NCI-H1930 (cell line): ENCODE measurements at places on chromosomes 4 and X.

DNA sequence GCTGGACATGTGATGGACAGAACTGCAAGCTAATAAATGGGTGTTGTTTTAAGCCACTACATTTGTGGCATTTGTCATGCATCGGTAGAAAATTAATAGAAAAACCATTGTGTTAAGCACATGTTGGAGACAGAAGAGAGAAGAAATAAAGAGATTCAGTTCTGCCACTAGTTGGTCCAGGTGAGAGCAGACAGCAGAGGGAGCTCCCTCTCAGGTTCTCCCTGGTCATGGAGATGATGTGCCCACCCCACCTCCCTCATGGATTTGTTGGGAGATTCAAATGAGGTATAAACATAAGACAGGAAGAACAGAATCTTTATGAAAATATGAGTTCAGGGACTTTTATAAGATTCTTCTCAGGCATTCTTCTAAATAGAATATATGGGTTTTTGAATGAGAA lies 36.8 kb upstream of the OCIAD2 start:
- no peak for DNase-seq

DNA sequence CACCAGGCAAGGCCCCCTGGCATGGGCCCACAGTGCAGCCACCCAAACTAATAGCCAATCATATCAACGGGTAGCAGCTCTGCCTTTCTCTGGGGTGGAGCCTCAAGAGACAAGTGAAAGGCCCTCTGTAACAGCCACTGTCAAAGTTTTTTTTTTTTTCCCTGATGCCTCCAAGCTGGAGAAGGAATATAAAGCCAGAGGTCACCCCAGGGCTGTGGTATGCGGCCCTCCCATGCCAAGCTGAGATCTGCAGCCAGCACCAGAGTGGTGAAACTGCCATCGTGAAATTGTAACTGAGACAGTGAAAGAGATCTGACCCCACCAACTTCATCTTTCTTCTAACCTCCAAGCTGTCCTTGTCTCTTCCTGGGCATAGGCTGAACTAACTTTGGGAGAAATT lies 407.0 kb downstream of the KLHL4 start:
- no peak for DNase-seq

- no peak for DNase-seq
Observed at GRCh38 chrX:46531442-46531841, 13.8 kb downstream of the ZNF674 start.

DNA sequence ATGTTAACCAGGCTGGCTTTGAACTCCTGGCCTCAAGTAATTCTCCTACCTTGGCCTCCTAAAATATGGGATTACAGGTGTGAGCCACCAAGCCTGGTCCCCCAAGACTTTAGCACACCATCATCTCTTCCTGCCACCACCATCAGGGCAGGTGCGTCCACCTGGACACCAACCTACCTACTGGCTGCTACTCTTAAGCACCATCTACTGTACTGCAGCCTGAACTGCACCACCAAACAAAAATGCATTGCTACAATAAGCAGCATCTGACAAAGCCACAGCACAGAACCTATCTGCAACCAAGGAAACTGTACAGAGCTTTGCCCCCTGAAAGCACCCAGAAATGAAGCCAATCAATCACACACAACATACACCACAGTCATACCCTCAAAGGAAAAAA lies 139.7 kb downstream of the EFHC2 start:
- DNase-seq = no peak

DNA sequence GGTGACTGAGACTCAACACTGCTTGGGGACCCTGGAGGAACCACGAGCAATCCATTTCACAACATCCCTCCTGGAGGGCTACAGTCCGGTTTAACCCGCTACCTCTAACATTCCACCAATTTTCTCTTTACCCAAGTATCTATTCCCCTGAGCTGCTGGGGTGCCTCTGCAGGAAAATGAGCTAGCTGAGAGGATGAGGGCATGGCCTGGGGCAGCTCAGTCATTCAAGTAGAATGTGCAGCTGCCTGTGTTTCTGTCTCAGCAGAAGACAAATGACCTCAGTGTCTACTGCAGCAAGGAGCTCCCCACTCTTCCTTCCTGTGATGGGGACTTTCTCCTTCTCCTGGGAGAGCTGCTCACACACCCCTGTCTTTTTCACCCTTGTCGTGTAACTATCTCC lies 120.8 kb downstream of the ZNF518B start:
- no peak for DNase-seq

GRCh38 chr4:90546114-90546513 lies 418.9 kb downstream of the CCSER1 start:
- DNase-seq = no peak

DNA sequence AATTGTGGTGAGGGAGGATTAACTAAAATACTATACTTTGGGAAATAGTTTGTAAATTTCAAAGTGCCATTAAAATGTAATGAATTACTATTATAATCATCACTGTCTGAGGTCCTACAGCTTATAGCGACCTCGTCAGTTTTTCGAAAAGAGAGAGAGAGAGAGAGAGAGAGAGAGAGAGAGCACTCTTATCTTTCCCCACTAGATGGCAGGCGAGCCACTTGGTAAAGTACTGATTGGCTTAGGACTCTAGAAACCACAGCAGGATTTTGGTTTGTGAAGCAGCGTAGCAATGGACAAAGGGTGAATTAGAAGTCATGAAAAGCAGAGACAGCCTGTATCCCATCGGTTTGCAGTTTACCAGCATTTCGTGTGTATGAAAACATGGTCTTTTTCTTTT lies 52.5 kb downstream of the LINC00632 start:
- DNase-seq = no peak
